Head of caudate nucleus (tissue), 42 donors: ENCODE measurements at places on chromosomes 2 and 18.

DNA sequence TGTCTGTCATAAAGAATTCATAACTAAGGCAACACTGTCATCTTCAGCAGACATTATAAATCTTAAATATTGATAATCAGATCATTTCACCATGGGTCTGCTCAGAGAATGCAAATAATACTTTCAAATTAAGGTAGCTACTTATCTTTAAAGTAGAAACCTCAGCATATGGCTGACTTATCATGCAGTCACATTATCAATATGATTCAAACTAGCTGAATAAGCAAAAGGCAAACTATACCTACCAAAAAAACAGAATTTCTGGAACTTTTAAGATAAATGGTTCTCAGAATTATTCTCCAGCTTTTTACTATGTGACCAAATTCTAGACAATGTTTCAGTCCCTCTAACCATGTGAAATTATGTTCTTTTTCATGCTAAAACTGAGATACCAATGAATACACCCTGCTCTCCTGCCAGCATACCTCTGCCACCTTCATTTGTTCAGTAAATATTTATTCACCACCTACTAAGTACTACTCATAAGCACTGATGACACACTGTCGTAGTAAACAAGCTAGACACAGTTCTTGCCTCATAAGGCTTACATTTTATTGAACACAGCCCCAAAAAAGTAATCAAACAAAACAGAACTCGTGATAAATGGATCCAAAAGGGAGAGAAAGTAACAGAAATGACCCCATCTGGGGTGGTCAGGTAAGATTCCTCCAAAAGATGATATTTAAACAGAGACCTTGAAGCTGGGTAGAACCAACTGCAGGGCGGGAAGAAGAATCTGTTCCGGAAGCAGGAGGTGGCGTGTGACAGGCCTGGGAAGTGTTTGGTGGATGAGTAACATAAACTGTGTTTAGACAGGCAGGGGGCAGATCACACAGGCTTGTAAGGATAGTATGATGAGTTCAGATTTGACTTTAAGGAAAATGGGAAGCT, 17.7 kb downstream of the SPIRE1 start:
- DNase-seq: no peak

DNA sequence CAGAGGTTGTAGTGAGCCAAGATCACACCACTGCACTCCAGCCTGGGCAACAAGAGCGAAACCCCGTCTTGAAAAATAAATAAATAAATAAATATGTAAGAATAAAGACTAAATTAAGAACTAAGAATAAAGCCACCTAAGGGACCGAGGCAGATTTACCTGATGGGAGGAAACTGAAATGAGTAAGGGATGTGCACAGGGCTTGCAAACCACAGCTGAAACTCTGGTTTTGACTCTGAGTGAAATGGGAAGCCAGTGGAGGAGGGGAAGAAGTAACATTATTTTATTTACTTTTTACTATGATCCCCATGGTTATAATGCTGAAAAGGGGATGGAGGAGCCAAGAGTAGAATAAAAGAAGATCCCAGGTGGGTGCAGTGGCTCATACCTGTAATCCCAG, 107.3 kb downstream of the CABYR start:
- DNase-seq: no peak

DNA sequence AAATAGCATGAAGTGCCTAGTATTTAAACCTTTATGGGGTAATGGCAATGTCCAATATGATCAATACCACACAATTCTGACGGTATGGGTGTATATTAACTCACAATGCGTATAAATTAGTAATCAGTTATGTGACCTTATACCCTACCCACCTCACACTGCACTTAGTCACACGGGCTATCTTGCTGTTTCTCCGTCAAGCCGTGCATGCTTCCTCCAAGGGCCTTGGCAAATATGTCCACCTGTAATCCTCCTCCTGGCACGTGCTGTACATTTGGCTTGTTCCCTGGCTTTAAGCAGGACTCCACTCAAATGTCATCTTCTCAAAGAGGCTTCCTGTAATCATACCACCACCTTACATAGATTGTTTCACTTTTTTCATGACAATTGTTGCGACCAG, 12.2 kb downstream of the TNFRSF11A start:
- DNase-seq: no peak

- no peak for DNase-seq
These were observed 21.1 kb downstream of the SERPINE2 start for GRCh38 chr2:224017957-224018356.

- DNase-seq: no peak
These were observed 588.4 kb downstream of the ARHGAP15 start for GRCh38 chr2:143717536-143718168.

GRCh38 chr18:30245766-30246455, 796.6 kb downstream of the DSC3 start:
- no peak for DNase-seq

- no peak for DNase-seq
These were observed 10.7 kb upstream of the CWC22 start for GRCh38 chr2:180017784-180018183.

DNA sequence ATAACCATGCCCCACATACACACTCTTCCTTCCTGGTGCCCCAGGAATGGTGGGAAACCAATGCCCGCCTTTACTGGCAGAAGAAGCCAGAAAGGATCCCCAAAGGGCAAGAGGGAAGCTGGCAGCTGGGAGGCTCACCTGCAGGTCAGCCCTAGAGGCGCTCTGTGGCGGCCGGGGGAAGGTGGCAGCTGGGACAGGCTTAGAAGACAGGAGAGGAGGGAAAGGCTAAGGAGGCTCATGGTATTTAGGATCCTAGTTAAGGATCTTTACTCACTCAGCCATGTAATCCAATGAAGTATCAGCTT, 23.8 kb downstream of the ADRA2B start:
- DNase-seq: no peak

DNA sequence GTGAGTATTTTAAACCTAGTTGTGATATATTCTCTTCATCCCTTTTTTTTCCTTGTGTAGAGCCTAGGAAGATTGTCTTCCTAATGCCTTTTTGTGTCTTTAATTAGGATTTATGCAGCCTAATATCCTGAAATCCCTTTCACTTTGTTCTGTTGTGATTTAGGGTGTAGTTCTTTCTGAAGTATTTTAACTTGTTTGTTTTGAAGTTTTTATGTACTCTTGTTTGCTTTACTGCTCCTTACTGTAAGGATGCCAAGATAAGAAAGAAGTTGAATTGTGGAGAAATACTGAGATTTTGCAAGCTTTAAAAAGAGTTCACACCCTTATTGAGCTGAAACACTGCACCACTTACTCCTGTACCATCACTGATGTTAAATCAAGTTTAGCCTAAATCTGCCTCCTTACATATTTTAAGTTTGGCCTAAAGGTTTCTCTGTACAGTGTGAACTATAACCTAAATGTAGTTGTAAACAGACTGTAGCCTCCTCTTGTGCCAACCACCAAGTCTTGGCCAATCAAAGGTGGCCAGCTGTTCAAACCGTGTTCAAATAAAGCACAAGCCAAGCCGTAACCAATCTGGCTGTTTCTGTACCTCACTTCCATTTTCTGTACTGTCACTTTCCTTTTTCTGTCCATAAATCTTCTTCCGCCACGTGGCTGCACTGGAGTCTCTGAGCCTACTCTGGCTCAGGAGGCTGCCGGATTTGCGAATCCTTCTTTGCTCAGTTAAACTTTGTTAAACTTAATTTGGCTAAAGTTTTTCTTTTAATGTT, 17.7 kb upstream of the ACOXL start:
- no peak for DNase-seq
